ENCODE measurements at places on chromosomes 3 and 15.

DNA sequence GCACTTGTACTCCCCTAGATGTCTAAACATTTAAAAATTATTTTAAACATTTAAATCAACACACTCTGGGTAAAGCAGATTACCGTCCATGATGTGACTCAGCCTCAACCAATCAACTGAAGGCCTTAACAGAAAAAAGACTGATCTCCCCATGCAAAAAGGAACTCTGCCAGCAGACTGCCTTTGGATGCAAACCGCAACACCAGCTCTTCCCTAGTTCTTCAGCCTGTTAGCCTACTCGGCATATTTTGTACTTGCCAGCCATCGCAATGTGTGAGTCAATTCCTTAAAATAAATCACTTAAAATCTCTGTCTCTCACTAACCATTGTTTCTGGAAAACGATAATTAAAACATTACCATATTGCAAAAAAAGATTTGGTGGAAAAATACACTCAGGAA lies 375.9 kb downstream of the RSL24D1 start:
- peak; percentile 5 for DNase-seq

- DNase-seq: no peak
Observed at GRCh38 chr3:27673701-27674100, 48.4 kb downstream of the EOMES start.

- DNase-seq: no peak
Observed at GRCh38 chr3:111926266-111926676, 52.6 kb upstream of the ABHD10 start.

DNA sequence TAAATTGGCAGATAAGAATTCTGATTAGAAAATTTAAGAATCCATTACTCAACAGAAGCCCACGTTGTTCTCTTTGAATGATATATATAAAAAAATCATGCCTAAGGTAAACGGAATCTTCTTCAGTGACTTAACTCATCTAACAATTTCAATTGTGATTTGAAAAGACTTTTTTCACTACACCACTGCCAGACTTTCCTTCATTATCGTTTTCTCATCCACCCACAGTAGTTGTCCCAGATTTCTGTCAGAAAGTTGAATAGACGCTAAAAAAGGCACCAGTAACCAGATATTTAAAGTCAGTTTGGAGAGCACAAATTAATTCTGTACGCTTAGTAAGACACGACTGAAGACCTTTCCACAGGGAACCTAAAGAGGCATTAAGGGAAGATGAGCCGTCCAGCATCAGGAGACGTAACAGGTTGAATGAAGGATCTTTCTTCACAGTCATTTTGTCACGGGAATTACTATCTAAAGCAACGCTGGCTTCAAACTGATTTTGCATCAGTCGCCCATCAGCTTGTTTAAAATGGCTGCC lies 1.3 kb downstream of the HIGD1A start:
- no peak for DNase-seq

DNA sequence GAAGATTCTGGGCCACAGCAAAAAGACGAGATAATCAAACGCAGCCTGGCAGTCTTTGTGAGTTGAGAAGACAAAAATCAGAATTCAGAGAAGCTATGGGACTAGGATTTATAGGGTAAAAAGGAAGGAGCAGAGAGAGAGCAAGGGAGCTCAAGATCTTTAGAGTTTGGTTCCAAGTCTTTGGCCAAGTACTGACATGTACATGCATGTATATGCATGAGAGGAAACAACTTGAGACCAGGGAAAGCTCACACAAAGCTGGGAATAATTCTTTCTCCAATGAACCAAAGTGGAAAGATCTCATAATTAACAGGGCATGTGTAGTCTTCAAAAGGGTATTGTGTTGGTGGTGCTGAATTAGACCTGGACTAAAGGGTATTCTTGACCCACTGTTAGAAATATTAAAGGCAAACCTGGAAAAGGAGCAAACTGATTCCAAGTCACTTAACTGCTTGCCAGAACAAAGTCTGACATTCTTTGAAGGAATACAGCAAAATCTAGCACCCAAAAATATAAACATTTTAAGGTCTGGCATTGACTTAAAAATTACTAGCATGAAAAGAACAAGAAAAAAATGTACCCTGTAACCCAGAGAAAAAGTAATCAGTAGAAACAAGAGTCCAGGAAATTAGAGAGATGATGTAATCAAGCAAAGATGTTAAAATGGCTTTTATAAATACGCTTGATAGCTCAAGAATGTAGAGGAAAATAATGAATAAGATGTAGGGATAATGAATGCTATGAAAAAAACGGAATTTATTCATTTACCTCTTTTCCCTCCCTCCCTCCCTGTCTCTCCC lies 226.0 kb upstream of the CGNL1 start:
- no peak for DNase-seq

GRCh38 chr3:190972840-190973270 lies 110.4 kb upstream of the GMNC start:
- DNase-seq: peak; percentile 8

GRCh38 chr3:32395496-32395895 lies 3.8 kb downstream of the CMTM7 start:
- DNase-seq: no peak

All from stomach (tissue), 19 donors.